ENCODE measurements at places on chromosomes 1 and 21. TPM values are rescaled to one million over a fixed set of nuclear protein-coding genes. Genes with fewer than 3 reads are reported as not detected.

FOXO6 gene
- 20.1 TPM for total RNA-seq

ARHGEF16 gene
- total RNA-seq: not detected

SLC45A3 gene
- total RNA-seq: 4.1 TPM

ERICH3 gene
- total RNA-seq: 0.51 TPM

WDR64 gene
- not detected for total RNA-seq

SERTAD4 gene
- 8.8 TPM for total RNA-seq

USH2A gene
- total RNA-seq: 0.14 TPM

CEP170 gene
- total RNA-seq: 60.0 TPM

GSTM4 gene
- total RNA-seq: 43.5 TPM

FOXD3 gene
- not detected for total RNA-seq

CFAP126 gene
- total RNA-seq: not detected

RPTN gene
- not detected for total RNA-seq
